ENCODE measurements at places on chromosomes 1 and 21.

GRCh38 chr1:53467391-53467790 is 8.2 kb downstream of the DMRTB1 start:
- no peak for DNase-seq

DNA sequence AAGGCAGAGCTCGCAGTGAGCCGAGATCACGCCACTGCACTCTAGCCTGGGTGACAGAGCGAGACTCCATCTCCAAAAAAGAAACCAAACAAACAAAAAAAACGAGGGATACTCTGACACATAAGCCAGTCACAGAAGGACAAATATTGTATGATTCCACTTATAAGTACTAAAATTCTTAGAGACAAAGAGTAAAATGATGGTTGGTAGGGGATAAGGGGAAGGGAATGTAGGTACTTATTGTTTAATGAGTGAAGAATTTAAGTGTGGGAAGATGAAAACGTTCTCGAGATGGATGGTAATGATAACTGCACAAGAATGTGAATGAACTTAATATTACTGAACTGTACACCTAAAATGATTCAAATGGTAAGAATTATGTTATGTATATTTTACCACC is 66.7 kb upstream of the GUCA2A start:
- no peak for DNase-seq

GRCh38 chr1:145751491-145752037 is 32.3 kb downstream of the CD160 start:
- DNase-seq, result no peak

DNA sequence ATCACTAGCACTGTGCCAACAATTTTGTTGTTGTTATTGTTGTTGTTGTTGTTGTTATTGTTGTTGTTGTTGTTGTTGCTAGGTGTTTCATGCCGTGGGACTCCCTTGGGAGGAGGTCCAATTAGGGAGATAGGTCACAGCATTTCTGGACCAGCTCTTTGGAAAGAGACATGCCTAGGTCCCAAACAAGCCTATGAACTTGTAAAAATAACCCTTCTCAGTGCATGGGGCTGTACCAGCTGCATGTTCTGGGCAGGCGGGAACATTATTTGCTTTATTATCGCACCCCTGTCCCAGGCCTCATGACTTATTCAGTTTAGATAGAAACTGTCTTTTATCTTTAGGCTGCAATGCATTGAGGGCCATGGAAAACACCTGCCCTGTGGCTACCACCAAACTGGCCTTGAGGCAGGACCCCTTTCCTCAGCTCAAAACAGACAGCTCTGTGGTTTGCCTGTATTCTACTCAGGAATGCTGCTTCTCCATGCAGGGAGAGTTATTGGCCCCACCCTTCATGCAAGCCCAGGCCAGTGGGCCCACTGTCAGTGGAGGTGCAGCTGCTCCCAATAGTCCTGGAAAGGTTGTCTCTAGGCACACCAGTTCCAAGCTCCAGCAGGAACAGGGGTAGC is 386.5 kb upstream of the BRINP3 start:
- no peak for DNase-seq

- no peak for DNase-seq
Measured at GRCh38 chr1:77026640-77027039, 159.4 kb downstream of the ST6GALNAC5 start.

GRCh38 chr1:110393691-110394492 is 3.1 kb upstream of the SLC16A4 start:
- DNase-seq, result no peak

DNA sequence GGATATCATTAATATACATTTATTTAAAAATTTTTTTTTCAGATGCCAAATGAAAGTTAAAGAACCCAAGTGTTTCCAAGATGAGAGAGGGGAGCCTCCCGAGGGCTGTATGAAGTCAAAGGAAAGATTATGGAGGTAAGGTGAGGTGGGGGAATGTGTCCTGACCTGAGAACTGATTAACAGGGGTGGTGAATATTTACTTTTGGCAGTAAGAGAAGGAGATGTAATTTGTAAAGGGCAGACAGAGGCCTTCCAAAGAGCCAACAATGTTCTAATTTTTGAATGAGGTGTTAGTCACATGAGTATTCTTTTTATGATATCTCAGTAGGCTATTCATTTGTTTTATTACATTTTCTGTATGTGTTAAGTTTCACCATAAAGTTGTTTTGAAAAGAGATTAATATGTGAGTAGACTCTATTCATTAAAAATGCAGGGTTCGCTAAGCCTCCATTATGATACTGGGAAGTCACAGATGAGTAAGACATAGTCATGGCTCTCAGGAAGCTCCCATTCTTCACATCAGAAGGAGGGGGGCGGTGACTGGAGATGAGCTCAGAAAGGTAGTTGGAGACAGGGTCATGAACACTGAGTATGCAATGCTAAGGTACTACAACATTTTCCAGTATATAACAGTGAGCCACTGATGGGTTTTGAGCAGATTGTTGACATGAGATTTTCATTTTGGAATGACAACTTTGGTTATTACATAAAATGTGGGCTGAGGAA is 62.4 kb upstream of the TNFSF18 start:
- DNase-seq, result no peak

GRCh38 chr1:40906781-40907400 is 44.7 kb upstream of the CITED4 start:
- DNase-seq, result no peak

- no peak for DNase-seq
Measured at GRCh38 chr1:223775054-223775453, 62.7 kb downstream of the CAPN2 start.

- no peak for DNase-seq
Measured at GRCh38 chr1:64569411-64569810, 99.5 kb downstream of the CACHD1 start.

DNA sequence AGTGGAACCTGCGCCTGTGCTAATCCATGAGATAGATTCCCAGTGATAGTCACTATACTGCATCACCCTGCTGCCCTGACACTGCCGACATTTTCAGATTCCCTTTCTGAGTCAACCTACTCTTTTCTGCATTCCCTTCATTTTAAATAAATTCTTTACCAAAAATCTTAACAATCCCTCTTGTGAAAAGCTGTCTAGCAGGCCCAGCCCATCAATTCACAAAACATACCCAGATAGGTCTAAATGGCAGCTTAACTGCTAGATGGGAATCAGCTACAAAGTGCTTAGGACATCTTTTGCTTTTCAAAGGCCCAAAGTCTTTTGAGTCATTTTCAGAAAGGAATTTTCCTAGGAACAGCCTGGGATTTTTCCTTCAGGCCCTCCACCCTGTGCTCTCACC is 180.1 kb upstream of the PTBP2 start:
- no peak for DNase-seq

- no peak for DNase-seq
Measured at GRCh38 chr1:213273546-213273945, 222.5 kb downstream of the RPS6KC1 start.

- no peak for DNase-seq
Measured at GRCh38 chr1:10635085-10635896, 160.5 kb downstream of the PEX14 start.

DNA sequence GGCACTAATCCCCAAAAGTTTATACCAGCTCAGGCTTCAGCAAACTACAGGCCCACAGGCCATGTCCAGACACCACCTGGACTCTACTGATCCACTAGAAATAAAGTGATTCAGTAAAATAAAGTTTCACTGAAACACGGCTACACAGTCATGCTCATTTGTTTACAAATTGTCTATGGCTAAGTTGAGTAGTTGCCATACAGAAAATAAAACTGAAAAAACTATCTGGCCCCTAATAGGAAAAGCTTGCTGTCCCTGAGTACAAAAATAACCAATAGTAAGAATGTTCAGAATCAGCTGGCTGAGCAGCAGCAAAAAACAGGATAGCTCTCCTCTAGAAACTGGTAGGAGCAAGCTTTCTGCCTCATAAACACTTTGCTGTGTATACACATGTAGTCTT is 221.5 kb downstream of the RERE start:
- peak; percentile 29 for DNase-seq

- DNase-seq, result peak; percentile 70
Measured at GRCh38 chr1:93437976-93438605, 9.8 kb upstream of the FNBP1L start.

DNA sequence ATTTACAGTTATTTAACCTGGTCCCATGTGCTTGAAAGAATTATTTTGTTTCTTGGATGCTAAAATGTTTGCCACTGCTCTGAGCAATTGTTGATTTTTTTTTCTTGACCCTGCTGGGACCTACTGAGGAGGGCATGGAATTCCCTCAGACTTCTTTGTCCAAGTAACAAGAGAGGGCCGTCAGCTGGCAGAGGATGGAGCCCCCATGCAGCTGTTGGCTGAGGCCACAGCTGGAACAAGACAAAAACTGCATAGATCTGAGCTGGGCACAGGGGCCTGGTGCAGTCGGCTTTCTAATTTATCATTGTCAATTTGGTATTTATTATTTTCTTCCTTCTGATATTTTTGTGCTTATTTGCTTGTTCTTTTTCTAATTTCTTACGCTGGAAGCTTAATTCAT is 39.6 kb upstream of the ABCG1 start:
- DNase-seq, result no peak

GRCh38 chr1:205170532-205171269 is 40.8 kb downstream of the DSTYK start:
- DNase-seq, result no peak

DNA sequence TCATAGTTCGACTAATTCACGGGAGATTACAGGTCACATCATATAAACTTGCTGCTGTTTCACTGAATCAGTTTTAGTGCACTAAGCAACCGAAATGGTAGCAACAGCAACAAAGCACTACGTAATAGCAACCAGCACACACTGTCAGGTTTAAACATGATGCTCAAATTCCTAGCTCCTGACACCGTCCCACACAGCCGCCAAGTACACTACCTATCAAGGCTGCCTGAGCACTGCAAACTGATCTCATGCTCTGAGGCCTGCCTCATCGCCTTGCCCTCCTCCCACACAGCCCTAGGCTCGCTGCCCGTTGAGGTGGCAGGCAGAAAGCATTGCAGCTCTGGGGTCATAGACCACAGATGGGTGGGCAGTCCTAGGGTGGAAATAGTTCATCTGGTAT is 12.4 kb downstream of the LAMC2 start:
- DNase-seq, result no peak

- DNase-seq, result no peak
Measured at GRCh38 chr1:242530761-242531160, 6.3 kb upstream of the PLD5 start.

DNA sequence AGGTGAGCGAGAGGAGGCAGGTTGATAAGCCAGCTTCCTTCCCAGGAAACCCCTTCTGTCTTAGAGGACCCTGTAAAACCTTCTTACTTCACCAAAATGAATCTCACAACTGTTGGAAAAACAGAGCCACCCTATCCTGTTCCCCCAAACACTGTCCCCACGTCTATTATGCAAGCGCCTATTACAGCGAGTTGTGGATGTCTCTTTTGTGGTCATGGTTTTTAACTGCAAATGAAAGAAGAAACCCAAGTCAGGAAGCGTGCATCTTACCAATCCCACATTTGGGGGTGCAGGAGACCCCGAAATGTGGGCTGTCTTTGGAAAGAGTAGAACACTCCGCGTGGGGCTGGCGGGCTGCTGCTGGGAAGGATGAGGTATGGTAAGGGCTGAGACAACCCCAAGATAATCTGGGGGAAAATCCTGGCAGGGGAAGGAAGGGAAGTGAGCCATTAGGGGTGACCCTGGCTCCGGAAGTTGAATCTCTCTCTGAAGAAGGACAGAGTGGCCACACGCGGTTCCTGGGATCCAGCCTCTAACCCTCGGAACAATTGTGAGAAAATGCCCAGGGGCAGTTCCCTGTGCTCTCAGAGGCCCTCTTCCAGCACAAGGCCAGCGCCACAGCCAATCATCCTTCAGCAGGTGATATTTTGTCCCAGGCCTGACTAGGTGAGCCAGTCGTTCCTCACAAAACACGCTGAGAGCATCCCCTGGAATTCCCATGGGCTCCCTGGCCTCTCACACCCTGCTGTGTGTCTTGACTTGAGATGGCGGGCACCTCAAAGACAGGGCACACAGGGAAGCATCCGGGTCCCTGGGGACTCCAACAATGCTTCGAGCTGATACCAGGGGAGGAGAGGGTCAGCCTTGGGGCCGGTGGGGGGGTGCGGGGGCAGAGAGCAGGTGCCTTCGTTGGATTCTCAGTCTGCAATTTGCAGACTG is 168.5 kb upstream of the IRF2BP2 start:
- DNase-seq, result peak; percentile 29

- peak; percentile 40 for DNase-seq
Measured at GRCh38 chr1:14598498-14599182, at the start of gene KAZN. Gene KAZN, plus strand, starts transcription at chr1:14598685.

- DNase-seq, result no peak
Measured at GRCh38 chr1:52677076-52677806, 20.9 kb downstream of the COA7 start.

DNA sequence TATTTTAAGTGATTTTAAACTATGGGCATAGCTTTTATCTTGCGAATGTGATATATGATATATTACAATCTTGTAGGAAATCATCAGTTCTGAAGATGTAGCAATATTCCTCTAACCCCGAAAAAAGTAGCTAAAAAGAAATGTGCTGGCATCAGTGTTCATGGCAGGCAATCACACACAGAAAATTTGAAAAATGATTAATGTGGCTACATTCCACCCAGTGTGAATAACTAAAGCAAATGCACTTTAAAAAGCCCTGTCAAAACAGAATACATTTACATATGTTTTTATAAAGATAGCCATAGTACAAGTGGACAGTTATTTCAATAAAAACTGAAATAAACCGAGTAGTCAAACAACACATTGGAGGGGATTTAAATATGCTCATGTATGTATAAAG is 260.2 kb downstream of the HHAT start:
- DNase-seq, result no peak

DNA sequence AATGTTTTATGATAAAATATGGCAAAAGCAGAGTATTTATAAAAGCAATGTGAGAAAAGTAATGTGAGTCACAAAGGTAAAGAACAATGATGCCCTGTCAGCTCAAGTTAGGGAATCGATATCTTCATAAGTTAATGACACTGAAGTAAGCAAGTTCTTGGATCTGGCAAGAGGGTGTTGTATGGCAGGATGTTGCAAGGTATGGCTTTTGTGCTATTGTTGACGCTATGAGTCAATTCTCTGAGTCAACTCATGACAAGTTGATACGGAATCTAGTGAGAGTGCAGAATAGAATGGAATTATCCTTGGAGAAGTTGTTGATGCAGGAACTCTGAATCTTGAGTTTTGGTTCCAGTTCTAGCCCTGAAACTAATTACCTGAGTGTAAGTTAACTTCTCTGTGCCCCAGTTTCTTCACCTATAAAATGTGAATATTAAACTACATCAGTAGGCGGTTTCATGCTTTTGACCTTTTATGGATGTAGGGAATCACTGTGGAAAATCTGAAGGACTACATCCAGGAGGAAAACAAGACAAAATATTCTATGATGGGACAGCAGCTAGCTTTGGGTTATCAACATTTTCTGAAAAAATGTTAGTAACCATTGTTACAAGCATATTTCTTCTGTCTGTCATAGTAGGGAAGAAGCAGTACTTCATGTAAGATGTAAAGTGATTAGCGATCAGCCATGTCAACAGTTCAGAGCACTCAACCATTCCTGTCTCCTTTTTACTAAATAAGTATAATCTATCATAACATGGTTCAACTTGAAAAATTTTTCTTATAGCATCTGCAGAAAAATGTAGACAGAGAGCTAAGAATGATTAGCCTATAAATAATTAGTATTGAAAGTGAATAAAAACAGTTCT is 96.9 kb downstream of the ATP6V1G3 start:
- no peak for DNase-seq

Measured in GM20000 (cell line).